Pericardium fibroblast (primary cell): ENCODE measurements at places on chromosomes 2 and 18. TPM values are rescaled to one million over a fixed set of nuclear protein-coding genes. Genes with fewer than 3 reads are reported as not detected.

The SLC9A2 gene
- not detected in 2 replicates for total RNA-seq

The MARCHF4 gene
- 0.94 and 7.8 TPM in 2 replicates for total RNA-seq

The DSG4 gene
- not detected in 2 replicates for total RNA-seq

The ST6GAL2 gene
- 1.6 and 2.8 TPM in 2 replicates for total RNA-seq

The DPYSL5 gene
- 0.26 TPM in 1 of 2 replicates, not detected in the other for total RNA-seq

The TRIM43 gene
- not detected in 2 replicates for total RNA-seq

The GALNT1 gene
- total RNA-seq = 31.8 and 49.6 TPM in 2 replicates

The C2orf80 gene
- not detected in 2 replicates for total RNA-seq

The SERPINB7 gene
- 0.68 TPM in 1 of 2 replicates, not detected in the other for total RNA-seq

The ST8SIA3 gene
- not detected in 2 replicates for total RNA-seq

The STAT4 gene
- 0.47 and 4.0 TPM in 2 replicates for total RNA-seq

The KLHL41 gene
- total RNA-seq = 0.12 and 4.6 TPM in 2 replicates

The GPAT2 gene
- 1.3 and 3.7 TPM in 2 replicates for total RNA-seq

The ASTL gene
- not detected in 2 replicates for total RNA-seq

The TEKT4 gene
- not detected in 2 replicates for total RNA-seq

The TUBA3D gene
- not detected in 2 replicates for total RNA-seq

The LRP1B gene
- total RNA-seq = 0.12 and 0.60 TPM in 2 replicates

The CCDC121 gene
- total RNA-seq = 2.6 and 4.2 TPM in 2 replicates

The AMER3 gene
- not detected in 2 replicates for total RNA-seq

The NPPC gene
- not detected in 2 replicates for total RNA-seq

The AOX1 gene
- 50.3 and 89.5 TPM in 2 replicates for total RNA-seq

The PRSS56 gene
- not detected in 2 replicates for total RNA-seq
